Progenitor cell of endocrine pancreas (in vitro differentiated cells): ENCODE measurements at places on chromosomes 2 and 18. TPM values are rescaled to one million over a fixed set of nuclear protein-coding genes. Genes with fewer than 3 reads are reported as not detected.

- peaks cover 5% of the 10 kb centered on the region for H3K4me1 ChIP-seq
- no peak for DNase-seq
- H3K27me3 ChIP-seq: no peaks in the 10 kb centered on the region
- H3K36me3 ChIP-seq: peaks cover 2% of the 10 kb centered on the region
- H3K4me3 ChIP-seq: no peak overlapping the region
Observed at GRCh38 chr18:62777814-62778213, 62.5 kb downstream of the PHLPP1 start.

GRCh38 chr2:150626934-150627411 lies 139.5 kb upstream of the RND3 start:
- DNase-seq: no peak
- H3K36me3 ChIP-seq: no peaks in the 10 kb centered on the region
- H3K4me1 ChIP-seq: peaks cover 1% of the 10 kb centered on the region
- H3K4me3 ChIP-seq: no peak overlapping the region
- no peak overlapping the region for H3K27ac ChIP-seq

Gene GPR35
- 5.8 and 6.5 TPM in 2 replicates for total RNA-seq

GRCh38 chr2:464562-465309 lies 176.8 kb upstream of the ALKAL2 start:
- no peak for DNase-seq
- no peak overlapping the region for H3K4me3 ChIP-seq
- H3K27ac ChIP-seq: no peak overlapping the region
- H3K27me3 ChIP-seq: peaks cover 35% of the 10 kb centered on the region
- H3K4me1 ChIP-seq: no peaks in the 10 kb centered on the region
- no peaks in the 10 kb centered on the region for H3K36me3 ChIP-seq

DNA sequence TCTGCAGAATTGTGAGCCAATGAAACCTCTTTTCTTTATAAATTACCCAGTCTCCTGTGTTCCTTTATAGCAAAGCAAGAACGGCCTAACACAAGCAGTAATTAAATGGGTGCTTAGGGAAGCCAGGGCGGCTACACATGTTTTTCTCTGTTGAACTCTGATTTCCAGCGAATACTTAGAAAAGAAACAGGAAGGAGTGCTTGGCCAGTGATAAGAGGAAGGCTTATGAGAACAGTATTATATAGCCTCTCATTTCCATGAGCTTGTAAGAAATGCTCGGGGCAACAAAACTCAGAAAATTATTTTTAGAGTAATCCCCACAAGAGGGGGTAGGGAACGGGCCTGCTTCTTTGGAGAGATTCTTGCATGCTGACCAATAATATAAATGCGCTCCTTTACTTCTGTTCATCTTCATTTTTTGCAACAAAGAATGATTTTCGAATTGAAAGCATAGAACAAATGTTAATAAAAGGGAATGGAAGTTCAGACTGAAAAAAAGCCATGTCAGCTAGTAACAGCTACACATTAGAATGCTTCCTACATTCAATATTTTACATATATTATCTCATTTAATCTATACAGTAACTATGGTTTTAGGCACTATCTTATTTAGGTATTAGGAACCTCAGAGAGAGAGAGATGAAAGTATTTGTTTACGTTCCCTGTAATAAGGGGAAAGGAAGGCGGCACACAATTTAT lies 49.7 kb upstream of the CCDC85A start:
- DNase-seq: no peak
- H3K27ac ChIP-seq: no peak overlapping the region
- H3K4me3 ChIP-seq: no peak overlapping the region
- peaks cover 2% of the 10 kb centered on the region for H3K4me1 ChIP-seq
- peaks cover 4% of the 10 kb centered on the region for H3K27me3 ChIP-seq
- no peaks in the 10 kb centered on the region for H3K36me3 ChIP-seq

DNA sequence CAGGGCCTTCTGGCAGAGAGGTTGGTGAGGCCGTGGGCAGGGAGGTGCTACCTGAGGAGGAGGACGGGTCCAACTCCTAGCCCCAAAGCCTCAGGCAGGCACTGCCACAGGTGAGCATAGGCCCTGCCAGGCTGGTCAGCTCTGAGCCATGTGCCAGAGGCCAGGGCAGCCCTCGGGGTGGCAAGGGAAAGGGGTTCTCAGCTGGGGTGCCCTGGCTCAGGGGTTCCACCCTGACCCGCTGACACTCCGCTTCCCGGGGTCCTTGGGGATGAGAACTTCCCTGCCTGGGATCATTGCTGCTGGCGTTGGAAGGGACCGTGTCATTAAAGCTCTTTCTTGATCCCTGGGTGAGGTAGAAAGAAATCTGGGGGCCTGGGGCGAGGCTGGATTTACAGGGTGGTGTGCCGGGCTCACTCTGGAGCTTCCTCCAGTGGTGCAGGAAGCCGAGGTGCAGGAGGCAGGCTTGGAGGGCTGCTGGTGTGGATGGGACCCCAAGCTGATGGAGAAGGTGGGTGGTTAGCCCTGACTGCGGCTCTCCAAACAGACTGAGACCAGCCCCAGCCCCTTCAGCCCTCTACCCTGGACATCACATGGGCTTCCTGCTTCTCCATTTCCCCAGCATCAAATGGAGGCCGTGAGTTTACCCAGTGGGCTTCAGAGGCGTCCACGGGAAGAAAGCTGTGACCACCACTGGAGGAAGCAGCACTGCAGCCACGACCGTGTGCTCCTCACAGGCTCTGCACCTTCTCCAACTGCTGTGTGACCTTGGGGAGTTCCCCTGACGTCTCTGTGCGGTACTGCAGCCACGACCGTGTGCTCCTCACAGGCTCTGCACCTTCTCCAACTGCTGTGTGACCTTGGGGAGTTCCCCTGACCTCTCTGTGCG lies 295.2 kb downstream of the NDUFA10 start:
- H3K4me1 ChIP-seq: no peaks in the 10 kb centered on the region
- H3K27ac ChIP-seq: no peak overlapping the region
- H3K36me3 ChIP-seq: no peaks in the 10 kb centered on the region
- H3K27me3 ChIP-seq: peaks cover 14% of the 10 kb centered on the region
- DNase-seq: no peak
- H3K4me3 ChIP-seq: no peak overlapping the region

Gene SPATA3
- not detected in 2 replicates for total RNA-seq

DNA sequence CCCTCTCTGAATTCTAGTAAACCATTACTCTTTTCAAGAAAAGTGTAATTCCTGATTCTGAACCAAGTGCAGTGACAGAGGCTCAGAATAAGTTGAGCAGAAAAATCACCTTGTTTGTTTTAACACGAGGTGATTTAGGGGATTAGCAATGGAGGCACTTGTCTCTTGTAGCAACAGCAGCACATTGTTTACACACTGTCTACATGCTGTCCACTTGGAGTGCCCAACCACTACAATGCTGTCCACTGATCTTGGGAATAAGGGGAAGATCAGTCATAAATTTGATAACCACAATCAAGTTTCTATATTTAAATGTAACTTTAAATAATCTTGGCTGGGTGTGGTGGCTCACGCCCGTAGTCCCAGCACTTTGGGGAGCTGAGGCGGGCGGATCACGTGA lies 13.9 kb upstream of the RMND5A start:
- no peak for DNase-seq
- peaks cover 2% of the 10 kb centered on the region for H3K36me3 ChIP-seq
- H3K27ac ChIP-seq: no peak overlapping the region
- no peaks in the 10 kb centered on the region for H3K27me3 ChIP-seq

GRCh38 chr18:23859466-23860336 lies 154.9 kb upstream of the TTC39C start:
- H3K27me3 ChIP-seq: peaks cover 9% of the 10 kb centered on the region
- DNase-seq: no peak
- peaks cover 8% of the 10 kb centered on the region for H3K4me1 ChIP-seq
- no peak overlapping the region for H3K27ac ChIP-seq
- H3K4me3 ChIP-seq: no peak overlapping the region

- H3K27me3 ChIP-seq: no peaks in the 10 kb centered on the region
- no peaks in the 10 kb centered on the region for H3K36me3 ChIP-seq
- H3K4me1 ChIP-seq: peaks cover 23% of the 10 kb centered on the region
- no peak overlapping the region for H3K4me3 ChIP-seq
Observed at GRCh38 chr2:66275984-66276383, 158.9 kb upstream of the MEIS1 start.

DNA sequence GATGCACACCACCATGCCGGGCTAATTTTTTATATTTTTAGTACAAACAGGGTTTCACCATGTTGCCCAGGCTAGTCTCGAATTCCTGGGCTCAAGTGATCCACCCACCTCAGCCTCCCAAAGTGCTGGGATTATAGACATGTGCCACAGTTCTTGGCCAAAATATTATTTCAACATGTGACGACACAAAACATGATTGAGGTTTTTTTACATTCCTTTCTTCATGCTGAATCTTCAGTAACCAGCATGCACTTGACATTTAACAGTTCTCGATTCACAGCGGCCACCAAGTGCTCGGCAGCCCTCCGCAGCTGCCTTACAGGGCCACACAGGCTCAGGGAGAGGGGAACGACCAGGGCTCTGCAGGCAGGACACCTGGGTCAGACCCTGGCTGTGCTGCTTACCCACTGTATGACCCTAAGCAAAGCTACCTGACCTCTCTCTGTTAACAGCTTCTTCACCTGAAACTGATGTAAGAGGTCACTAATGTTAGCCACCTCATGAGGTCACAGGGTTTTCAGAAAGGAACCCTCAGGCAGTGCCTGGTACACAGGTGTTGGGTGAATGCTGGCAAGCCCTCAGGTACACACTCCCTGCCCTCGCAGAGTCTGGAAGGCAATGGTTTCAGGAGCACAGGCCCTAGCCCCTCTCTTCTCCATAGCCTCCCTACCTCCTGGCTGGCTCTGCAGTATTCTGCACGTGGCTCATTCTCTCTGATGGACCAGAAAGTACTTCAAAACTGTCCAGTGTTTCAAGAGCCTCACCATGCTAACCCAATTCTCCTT lies 25.7 kb downstream of the TUBB6 start:
- H3K36me3 ChIP-seq: peaks cover 38% of the 10 kb centered on the region
- H3K27me3 ChIP-seq: no peaks in the 10 kb centered on the region
- H3K4me1 ChIP-seq: peaks cover 24% of the 10 kb centered on the region
- DNase-seq: no peak
- H3K27ac ChIP-seq: no peak overlapping the region

DNA sequence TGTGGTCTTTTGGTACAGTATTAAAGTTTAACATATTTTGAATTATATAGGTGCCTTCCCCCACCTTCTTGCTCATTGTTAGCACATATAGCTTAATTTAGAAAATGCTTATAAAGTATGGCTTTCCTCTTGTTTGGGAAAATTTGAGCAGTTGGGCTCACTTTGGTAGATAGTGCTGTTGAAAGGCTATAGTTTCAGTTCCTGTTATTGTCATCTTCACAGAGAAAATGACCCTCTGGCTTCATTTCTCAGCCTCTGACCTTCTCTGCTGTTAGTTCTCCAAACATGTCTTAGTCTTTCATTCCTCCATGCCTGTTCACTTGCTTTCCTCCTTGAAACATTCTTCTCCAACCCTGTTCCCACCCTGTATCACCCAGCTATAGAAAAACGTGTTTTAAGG lies 200.6 kb downstream of the WDR7 start:
- peaks cover 3% of the 10 kb centered on the region for H3K36me3 ChIP-seq
- no peak overlapping the region for H3K27ac ChIP-seq
- no peak for DNase-seq
- peaks cover 2% of the 10 kb centered on the region for H3K4me1 ChIP-seq
- no peak overlapping the region for H3K4me3 ChIP-seq
- peaks cover 8% of the 10 kb centered on the region for H3K27me3 ChIP-seq

DNA sequence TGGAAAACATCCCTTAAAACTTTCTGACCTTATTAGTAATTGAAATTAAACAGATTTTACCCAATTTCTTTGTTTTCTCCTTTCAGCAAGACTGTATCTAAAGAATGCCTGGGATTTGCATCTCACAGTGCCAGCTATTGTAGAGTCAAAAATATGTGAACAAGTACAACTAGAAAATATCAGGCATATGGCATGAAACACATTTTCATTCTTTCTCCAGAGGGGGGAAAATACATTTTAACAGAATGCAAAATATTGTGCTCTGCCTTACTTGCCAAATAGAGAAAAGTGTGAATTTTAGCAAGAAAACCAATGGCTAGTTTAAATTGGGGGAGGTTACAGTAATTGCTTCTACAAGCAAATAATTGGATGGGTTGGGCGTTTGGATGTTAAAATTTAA lies 366.6 kb upstream of the FIGN start:
- DNase-seq: no peak
- H3K36me3 ChIP-seq: no peaks in the 10 kb centered on the region
- H3K4me1 ChIP-seq: no peaks in the 10 kb centered on the region
- H3K27ac ChIP-seq: no peak overlapping the region
- no peaks in the 10 kb centered on the region for H3K27me3 ChIP-seq
- no peak overlapping the region for H3K4me3 ChIP-seq

DNA sequence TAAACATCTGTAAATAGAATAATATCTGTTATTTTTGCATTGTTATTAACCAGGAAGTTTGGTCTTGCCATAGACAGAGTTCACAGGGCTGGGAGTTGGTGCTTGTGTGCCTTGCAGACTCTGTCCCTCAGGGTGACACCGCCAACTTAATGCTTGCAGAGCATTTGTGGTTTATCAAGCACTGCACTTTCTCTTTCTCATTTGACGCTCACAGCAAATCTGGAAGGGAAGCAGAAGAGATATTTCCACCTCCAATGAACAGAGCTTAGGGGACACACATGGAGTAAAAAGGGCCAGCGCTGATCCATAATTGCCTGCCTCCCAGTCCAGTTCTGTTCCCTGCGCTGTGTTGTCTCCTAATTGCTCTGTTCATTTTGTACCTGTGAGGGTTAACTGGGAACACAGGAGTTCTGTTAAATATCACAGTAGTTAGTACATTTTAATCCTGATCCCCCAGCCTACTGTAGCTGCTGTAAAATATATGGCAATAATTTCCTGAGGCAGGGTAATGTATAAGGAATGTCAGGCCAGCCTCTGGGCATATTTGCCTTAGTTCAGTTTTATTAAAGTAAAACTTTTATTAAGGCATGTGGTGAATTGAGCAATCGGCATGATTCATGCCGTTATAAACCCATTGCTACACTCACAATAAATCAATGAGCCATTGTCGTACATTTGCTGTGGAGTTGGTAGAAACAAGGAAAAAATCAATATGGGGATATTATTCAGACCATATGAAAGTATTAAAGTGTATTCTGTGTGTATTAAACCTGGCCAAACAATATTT lies 182.5 kb upstream of the OSR1 start:
- H3K27me3 ChIP-seq: no peaks in the 10 kb centered on the region
- no peaks in the 10 kb centered on the region for H3K36me3 ChIP-seq

Gene ST8SIA5
- total RNA-seq: 5.3 and 6.0 TPM in 2 replicates

Gene TAF1B
- total RNA-seq: 28.6 and 30.5 TPM in 2 replicates

- H3K27me3 ChIP-seq: no peaks in the 10 kb centered on the region
- no peak overlapping the region for H3K4me3 ChIP-seq
- H3K27ac ChIP-seq: no peak overlapping the region
- DNase-seq: no peak
- peaks cover 6% of the 10 kb centered on the region for H3K4me1 ChIP-seq
- H3K36me3 ChIP-seq: peaks cover 44% of the 10 kb centered on the region
Observed at GRCh38 chr2:213317929-213318328, 33.7 kb downstream of the SPAG16 start.

GRCh38 chr2:47460766-47461165 lies 57.8 kb downstream of the MSH2 start:
- H3K27me3 ChIP-seq: no peaks in the 10 kb centered on the region
- H3K4me1 ChIP-seq: peaks cover 14% of the 10 kb centered on the region
- H3K4me3 ChIP-seq: no peak overlapping the region
- H3K36me3 ChIP-seq: peaks cover 26% of the 10 kb centered on the region

- no peak for DNase-seq
- H3K27ac ChIP-seq: no peak overlapping the region
- no peaks in the 10 kb centered on the region for H3K4me1 ChIP-seq
- H3K4me3 ChIP-seq: no peak overlapping the region
- H3K36me3 ChIP-seq: peaks cover 18% of the 10 kb centered on the region
Observed at GRCh38 chr2:11433822-11434221, 32.1 kb downstream of the E2F6 start.

- H3K36me3 ChIP-seq: peaks cover 2% of the 10 kb centered on the region
- no peak for DNase-seq
- peaks cover 31% of the 10 kb centered on the region for H3K4me1 ChIP-seq
- H3K27me3 ChIP-seq: no peaks in the 10 kb centered on the region
Observed at GRCh38 chr18:28045176-28045810, 131.6 kb downstream of the CDH2 start.

Gene ACKR3
- 18.8 and 23.3 TPM in 2 replicates for total RNA-seq

Gene CHAC2
- total RNA-seq: 1.6 and 2.9 TPM in 2 replicates
